ENCODE measurements at places on chromosomes 3 and 15.

GRCh38 chr3:68004091-68004490 is 349.7 kb upstream of the SUCLG2 start:
- DNase-seq = no peak

- peak; percentile 94 for DNase-seq
Observed at GRCh38 chr3:99875929-99876841, 58.5 kb downstream of the CMSS1 start.

- no peak for DNase-seq
Observed at GRCh38 chr15:68415501-68416157, 16.3 kb downstream of the ITGA11 start.

DNA sequence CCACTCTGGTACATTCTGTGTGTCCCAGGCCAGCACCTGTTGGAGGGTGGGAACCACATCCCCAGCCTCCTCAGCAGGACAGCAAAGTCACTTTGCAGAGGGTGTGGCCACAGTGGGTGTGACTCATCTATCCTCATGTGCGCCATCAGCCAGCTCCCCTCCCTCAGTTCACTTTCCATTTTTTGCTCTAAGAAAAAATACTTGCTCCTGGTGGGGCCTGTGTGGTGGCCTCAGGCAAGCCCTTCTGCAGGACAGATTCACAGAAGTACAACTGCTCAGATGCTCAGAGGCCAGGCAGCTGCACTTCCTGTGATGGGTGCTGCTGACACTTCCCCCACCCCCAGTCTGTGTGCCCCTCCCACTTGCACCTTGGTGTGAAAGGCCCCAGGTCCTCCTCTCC is 78.3 kb upstream of the ALDH1L1 start:
- DNase-seq = no peak

DNA sequence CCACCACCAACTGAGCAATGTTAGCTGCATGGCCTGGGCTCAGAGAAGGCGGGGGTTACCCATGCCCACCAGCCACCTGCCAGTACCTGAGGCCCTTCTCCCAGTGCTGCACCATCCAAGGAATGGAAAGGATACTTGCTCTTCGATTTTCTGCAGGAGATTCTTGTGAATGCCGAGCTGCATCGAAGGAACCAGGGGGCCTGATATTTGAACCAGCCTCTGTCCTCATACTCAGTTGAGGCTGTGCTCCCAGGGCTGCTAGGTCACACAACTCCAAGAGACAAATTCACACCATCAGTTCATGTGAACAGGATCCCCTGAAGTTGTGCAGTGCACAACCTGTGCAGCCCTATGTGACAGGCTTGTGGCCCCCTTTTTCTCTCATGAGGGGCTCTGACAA is 18.0 kb downstream of the PLA2G4F start:
- DNase-seq = peak; percentile 12

GRCh38 chr3:134564991-134565390 is 79.1 kb downstream of the CEP63 start:
- no peak for DNase-seq

GRCh38 chr3:45608885-45609284 is 14.3 kb downstream of the LIMD1 start:
- DNase-seq = no peak

DNA sequence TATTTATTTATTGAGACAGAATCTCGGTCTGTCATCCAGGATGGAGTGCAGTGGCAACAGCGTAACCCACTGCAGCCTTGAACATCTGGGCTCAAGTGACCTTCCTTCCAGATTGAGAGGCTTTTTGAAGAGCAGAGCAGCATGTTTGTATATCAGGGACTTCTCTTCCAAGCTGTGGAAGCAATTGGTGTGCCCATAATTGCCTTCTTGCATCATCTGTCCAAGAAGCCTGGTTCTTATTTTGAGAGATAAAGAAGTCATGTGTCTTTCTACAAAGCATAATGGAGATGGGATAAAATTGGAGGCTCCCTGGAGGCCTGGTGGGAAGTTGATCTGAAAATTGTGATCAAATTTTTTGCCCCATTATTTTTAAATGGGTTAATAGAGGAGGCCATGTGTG is 183.8 kb upstream of the MCTP2 start:
- no peak for DNase-seq

DNA sequence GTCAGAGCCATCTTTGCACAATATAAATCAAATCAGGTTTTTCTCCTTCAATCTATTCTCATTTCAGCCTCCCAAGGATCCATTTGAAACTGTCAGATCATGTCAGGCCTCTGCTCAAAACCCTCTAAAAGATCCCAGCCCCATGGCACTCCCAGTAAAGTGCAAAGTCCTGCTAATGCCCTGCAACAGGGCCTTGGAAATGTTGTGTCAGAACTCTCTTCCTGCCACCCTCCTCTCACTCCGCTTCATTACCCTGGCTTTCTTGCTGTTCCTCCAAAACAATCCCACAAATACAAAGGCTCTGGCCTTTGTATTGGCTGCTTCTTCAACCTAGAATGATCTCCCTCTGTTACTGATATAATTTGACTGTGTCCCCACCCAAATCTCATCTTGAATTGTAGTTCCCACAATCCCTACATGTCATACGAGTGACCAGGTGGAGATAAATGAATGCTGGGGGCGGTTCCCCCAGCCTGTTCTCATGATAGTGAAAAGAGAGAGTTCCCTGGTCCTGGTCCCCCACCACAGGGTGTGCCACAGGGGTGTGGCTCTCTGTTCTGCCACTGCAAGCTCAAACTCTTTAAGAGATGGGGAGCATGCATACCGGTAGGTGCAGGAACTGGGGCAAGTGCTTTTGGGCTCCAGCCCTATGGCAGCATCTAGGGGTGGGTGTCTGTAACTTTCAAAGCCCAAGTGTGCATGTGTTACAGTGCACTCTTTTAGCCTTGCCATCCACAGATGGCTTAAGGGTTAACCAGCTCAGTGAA is 22.9 kb upstream of the TRA2B start:
- no peak for DNase-seq

- DNase-seq = no peak
Observed at GRCh38 chr3:119543147-119543546, 16.3 kb downstream of the CD80 start.

- no peak for DNase-seq
Observed at GRCh38 chr3:50609071-50609762, 2.4 kb downstream of the CISH start.

DNA sequence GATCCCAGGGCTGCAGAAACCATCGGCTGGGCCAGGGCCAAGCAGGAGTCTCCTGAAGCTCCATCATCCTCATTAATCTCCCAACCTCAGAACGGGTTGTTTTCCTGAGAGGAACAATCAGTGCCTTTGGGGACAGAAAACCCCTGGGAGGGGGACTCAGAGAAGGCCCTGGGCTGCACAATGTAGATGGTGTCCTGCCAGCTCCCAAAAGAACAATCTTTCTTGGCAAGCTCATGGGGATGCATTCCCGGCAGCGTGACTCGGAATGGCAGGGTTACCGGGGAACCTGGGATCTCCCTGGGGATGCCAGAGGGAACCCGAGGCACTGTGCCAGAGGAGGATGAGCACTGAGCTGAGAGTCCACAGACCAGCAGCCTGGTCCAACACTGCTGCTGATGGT is 72.1 kb upstream of the ATP2B2 start:
- no peak for DNase-seq

DNA sequence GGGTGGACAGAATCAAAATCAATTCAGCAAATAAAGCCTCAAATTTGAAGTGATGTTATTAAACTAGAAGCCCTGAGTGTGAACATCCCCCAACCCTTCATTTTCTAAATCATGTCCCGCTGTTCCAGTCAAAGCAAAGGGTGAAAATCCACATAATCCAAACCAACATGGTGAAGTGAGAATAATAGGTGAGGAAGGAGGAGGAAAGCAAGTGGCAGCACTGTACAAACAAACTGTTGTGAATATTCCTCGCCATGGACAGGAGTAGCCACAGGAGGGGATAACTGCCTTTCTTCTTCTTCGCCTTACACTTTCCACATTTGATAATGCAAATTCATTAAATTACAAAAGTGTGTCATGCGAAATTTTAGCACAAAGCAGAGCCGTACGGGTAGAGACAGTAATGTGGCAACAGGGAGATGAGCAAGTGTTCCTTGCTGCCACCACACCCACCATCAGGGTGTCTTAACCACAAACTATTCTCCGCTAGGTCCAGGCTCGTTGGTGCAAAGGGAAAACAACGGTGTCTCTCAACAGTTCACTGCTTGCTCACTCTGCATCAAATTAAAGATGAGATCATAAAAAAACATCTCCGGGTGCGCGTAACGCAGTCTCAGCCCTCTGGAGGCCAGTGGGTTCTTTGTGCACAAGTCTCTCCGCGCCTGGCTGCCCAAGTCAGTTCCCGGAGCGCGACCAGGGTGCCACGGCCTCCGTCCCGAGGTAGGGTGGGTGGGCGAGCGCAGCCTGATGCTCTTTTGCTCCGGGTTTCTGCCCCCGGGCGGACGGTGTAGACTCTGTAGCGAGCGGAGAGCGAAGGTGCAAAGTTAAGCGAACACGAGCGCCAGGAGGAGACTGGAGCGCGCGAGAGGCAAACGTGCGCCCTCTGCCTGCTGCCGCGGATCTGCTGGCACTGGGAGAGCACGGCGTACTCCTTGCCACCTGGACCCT is 6.7 kb downstream of the EPHA3 start:
- DNase-seq = peak; percentile 82

GRCh38 chr15:64343841-64344240 is 12.1 kb downstream of the CSNK1G1 start:
- DNase-seq = no peak

- DNase-seq = no peak
Observed at GRCh38 chr3:144626835-144627234, 655.2 kb downstream of the DIPK2A start.

DNA sequence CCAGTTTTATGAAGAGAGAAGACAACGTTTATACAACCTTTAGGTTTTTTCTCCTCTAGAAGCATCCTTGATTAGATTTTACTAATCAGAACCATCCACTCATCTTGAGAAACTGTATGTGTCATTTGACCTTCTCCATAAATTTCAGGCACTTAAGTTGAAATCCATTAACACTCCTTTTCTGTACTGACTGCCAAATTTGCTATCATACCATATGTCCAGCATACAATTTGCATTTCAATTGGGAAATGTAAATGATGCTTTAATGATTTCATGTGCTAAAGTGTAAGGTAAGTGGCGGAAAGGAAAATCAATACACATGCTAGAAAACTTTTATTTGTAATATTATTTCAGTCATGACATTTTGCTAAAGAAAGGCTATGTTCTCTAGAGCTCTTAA is 731.6 kb downstream of the GBE1 start:
- DNase-seq = no peak

DNA sequence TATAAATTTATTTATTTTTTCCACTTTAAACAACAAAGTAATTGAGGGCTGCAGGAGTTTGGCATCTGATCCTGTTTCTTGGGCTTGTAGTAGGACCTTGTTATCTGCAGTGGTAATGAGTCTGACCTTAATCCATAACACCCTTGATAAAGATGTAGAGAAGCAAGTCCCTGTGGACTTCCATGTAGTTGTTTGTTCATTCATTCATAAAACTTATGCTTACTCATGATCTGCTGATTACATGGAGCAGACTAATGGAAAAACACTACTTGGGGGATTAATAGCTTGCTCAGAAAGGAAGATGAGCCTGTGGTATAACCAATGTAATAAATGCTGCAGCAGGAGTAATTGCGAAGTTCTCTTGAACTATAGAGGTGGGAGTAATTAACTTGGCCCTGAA is 271.5 kb upstream of the TBL1XR1 start:
- no peak for DNase-seq

DNA sequence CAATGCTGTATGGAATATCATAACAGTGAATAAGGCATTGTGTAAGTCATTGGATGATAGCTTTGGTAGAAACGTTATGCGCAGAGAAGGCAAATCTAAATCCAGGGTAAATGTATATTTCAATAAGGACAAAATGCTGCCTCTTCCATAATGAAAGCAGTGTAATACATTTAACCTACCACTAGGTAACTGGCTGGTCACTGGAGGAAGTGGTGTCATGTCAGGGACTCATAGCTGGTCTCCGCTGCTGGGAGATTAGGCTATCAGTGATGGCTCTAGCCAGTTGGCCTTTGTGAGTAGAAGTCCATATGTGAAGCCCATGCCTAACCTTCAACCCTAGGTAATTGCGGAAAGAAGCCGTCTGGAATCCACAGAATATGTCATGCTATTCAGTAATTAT is 140.9 kb downstream of the NLGN1 start:
- no peak for DNase-seq

GRCh38 chr3:76554707-76555106 is 485.2 kb upstream of the ROBO2 start:
- DNase-seq = no peak

- no peak for DNase-seq
Observed at GRCh38 chr3:134839990-134840389, 44.9 kb downstream of the EPHB1 start.

- no peak for DNase-seq
Observed at GRCh38 chr15:68979816-68980215, 34.7 kb upstream of the NOX5 start.

- no peak for DNase-seq
Observed at GRCh38 chr15:65937476-65937875, 68.2 kb downstream of the RAB11A start.

GRCh38 chr3:71813704-71814103 is 28.8 kb upstream of the PROK2 start:
- DNase-seq = no peak

- DNase-seq = no peak
Observed at GRCh38 chr3:133408366-133408765, 8.5 kb downstream of the BFSP2 start.

DNA sequence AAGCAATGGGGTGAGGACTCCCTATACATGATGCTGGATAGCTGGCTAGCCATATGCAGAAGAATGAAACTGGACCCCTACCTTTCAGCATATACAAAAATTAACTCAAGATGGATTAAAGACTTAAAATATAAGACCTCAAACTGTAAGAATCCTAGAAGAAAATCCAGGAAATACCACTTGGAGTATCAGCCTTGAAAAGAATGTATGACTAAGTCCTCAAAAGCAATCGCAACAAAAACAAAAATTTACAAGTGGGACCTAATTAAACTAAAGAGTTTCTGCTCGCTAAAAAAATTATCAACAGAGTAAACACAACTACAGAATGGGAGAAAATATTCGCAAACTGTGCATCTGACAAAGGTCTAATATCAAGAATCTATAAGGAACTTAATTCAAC is 94.3 kb downstream of the XRN1 start:
- DNase-seq = no peak

DNA sequence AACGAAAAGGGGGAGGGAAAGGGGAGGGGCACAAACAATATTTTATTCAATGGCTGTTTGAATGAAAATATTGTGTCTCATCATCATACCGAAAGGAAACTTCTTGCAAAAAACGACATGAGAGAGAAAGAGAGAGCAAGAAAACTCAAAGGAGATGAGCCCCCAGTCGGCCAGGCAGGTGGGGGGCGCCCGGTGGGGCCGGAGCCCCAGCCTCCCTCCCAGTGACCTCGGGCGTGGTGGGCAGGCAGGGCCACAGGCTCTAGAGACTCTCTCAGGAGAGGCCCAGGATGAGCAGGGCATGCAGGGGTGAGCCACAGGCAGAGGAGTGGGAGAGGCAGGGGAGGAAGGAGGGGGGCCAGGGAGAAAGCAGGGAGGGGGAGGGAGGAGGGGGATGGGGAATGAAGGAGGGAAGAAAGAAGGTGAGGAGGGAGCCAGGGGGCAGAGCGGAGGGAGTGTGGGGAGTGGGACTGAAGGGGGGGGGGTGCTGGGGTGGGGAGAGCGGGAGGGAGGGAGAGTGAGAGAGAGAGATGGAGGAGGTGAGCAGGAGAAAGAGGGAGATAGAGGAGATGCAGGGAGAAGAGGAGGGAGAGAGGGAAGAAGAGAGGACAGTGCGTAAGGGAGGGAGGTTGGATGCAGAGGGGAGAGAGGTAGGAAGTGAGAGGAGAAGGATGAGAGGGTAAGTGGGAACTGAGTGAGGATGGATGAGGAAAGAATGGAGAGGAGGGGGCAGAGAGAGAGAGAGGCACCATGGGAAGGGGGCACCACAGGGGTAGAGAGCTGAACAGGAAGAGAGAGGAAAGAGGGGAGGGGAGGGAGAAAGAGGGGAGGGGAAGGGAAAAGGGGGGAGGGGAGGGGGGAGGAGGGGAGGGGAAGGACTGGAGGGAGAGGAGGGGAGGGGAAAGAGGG is 14.1 kb upstream of the TMEM115 start:
- DNase-seq = no peak

Measured in spleen (tissue), 13 donors.